ENCODE measurements at places on chromosomes 11 and 22. TPM values are rescaled to one million over a fixed set of nuclear protein-coding genes. Genes with fewer than 3 reads are reported as not detected.

The BBOX1 gene
- total RNA-seq = not detected

The CXCR5 gene
- total RNA-seq = 0.14 TPM

The WNT7B gene
- 122 TPM for total RNA-seq

The NDUFC2 gene
- 241 TPM for total RNA-seq

The OR4C15 gene
- not detected for total RNA-seq

The FUT4 gene
- total RNA-seq = 2.5 TPM

The MS4A3 gene
- total RNA-seq = not detected

The MYBPC3 gene
- total RNA-seq = not detected

The OR8A1 gene
- total RNA-seq = not detected

The MMP11 gene
- total RNA-seq = 0.13 TPM

The C22orf15 gene
- total RNA-seq = not detected

The ROBO4 gene
- not detected for total RNA-seq

The LINC01488 gene
- not detected for total RNA-seq

The EI24 gene
- total RNA-seq = 116 TPM

The GPR83 gene
- 0.06 TPM for total RNA-seq

The SSRP1 gene
- total RNA-seq = 246 TPM

The POU2AF2 gene
- total RNA-seq = not detected

The TOLLIP gene
- total RNA-seq = 50.0 TPM

The TEAD1 gene
- total RNA-seq = 57.2 TPM

The SAA2 gene
- total RNA-seq = not detected

The FOLH1 gene
- total RNA-seq = not detected

The CLTCL1 gene
- total RNA-seq = 3.5 TPM

The DDX25 gene
- total RNA-seq = 0.02 TPM

The OR56A1 gene
- total RNA-seq = not detected

The GDPD4 gene
- total RNA-seq = not detected

The LMO1 gene
- total RNA-seq = 2.5 TPM

The GSTT2B gene
- not detected for total RNA-seq

The SCUBE2 gene
- 0.57 TPM for total RNA-seq

The FOLR2 gene
- total RNA-seq = not detected

The XNDC1N gene
- total RNA-seq = 5.9 TPM

The OR5P2 gene
- total RNA-seq = not detected

Measured in A549 treated with CpdA at 1 μM for 4 hours (cell line).